ENCODE measurements at places on chromosomes 3 and 15.

DNA sequence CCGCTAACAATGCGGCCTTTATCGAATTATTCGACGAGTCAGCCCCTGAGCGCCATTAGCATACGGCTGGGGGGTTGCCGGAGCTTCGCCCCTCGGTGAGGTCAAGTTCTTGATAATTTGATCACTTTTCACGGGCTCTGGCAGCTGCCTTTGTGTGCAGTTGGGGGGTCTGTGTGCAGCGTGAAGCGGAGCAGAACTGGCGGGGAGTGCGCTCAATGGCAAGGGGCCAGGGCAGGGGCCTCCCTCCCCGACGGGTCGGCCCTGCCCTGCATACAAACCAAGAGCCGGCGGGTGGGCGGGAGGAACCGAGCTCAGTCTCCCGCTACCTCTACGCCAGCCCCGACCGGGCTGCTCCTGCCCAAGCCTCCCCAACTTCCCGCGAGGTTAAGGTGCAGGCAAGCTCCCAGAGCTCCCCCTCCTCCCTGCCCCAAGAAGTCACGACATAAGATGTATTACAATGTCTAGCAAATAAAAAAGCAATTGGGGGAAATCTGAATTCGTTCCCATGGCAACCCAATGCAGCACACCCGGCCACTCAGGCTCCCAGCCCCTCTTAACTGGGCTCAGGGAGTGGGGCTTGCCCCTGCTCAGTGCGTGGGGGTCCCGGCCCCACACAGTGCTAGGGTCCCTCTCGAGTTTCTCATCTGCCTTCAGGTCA lies 34.1 kb upstream of the POLG start:
- DNase-seq, result no peak

DNA sequence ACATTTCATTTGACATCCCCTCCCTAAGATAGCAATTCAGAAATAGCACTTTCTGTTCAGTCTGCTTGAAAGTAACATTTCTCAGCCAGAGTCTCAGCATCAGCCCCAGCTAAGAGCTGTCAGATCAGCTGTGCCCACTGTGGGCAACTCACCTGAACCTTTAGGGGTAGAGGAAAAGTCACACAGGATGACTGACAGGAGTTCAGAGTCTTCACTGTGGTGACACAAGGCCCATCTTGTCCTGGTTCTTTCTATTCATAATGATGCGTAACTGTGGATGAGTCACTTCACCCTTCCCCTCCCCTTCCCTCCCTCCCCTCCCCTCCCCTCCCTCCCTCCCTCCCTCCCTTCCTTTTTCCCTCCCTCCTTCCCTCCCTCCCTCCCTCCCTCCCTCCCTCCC lies 96.1 kb upstream of the RASGRP1 start:
- DNase-seq, result no peak

DNA sequence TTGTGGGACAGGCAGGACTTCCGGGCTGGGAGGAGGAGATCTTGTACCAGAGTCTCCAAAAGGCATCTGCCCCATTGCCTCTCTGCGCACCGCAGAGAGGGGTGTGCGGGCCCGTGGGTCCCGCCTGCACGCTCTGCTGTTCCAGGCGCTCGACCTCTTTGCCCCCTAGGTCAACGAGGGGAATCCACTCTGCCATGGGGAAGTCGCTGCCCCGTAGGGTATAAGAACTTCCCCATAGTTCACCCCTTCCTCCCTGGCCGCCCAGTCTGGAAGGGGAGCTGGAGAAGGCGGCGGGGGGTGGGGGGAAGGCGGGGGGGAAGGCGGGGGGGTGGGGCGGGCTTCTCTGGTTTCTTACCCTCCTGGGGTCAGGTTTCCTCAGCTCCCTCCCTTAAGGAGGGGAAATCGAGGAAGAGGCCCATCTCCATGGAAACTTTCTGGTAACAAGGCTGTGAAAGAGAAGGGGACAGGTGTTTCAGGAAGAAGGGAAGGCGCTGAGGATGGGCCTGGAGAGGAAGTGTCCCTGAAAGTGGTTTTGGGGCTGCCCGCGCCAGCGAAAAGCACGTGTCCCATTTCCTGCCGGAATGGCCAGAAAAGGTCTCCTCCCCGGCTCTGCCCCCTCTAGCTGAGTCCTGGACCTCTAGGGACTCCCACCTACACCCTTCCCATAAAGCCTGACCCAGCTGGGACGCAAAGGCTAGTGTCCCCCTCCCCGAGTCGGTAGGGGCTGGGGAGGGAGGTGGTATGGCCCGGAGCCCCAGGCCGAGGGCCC lies 27.5 kb downstream of the NR1I2 start:
- no peak for DNase-seq

DNA sequence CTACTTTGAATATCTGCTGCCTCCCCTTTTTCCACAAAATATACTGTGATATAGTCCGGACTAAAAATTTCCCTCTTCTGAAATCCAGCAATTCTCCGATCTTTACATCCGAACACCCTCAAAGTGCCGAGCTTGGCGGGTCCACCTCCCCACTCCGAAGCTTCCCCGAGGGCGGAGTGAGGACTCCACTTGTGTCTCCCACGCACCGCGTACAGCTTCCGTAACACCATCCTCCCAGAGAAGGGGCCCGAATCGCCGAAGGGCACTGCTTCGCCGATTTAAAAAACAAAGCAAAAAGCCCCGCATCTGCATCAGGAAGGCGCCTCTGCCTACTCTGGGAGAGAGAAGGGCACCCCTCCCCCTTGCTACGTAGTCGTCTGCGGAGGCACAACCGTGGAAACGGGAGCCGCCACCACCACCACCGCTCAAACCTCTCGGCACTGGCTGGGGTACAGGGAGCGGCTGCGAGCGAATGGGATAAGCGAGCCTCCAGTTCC lies 551 bp downstream of the NCBP2 start:
- no peak for DNase-seq

DNA sequence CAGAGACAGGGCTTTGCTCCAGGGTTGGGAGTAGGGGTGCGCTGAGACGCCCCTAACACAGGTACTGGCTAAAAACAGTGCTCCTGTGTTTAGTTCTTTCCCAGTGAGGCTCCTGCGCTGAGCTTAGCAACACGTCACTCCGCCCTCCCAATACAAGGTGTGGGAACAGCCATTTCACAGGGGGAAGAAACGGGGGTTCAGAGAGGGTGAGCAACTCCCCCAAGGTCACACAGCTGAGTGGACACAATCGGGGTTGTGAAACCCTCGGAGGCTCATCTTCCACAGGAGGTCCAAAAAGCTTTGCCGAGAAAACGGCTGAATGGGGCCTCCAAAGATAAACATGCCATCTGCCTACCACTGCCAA lies 628 bp downstream of the PRRT3 start:
- DNase-seq, result no peak

GRCh38 chr3:43102773-43103480 lies 3.0 kb downstream of the POMGNT2 start:
- no peak for DNase-seq

- no peak for DNase-seq
Observed at GRCh38 chr3:84109911-84110310, 848.9 kb upstream of the CADM2 start.

DNA sequence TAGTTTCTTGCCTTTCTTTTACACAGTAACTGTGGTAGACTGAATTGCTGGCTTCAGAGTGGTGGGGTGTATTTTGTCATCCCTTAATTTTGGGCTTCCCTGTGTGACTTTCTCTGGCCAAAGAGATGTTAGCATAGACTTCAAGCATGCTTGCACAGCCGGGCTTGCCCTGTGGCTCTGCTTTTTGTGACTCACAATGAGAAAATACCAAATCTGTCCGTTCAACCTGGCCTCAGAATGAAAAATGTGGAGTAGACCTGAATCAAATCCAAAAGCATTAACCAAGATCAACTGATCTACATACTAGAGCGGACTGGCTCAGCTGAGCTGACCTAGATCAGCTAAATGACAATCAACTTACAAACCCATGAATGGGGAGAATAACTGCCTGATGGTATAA lies 51.4 kb downstream of the PLAAT1 start:
- DNase-seq, result no peak

GRCh38 chr3:65174713-65175112 lies 486.9 kb upstream of the ADAMTS9 start:
- no peak for DNase-seq

DNA sequence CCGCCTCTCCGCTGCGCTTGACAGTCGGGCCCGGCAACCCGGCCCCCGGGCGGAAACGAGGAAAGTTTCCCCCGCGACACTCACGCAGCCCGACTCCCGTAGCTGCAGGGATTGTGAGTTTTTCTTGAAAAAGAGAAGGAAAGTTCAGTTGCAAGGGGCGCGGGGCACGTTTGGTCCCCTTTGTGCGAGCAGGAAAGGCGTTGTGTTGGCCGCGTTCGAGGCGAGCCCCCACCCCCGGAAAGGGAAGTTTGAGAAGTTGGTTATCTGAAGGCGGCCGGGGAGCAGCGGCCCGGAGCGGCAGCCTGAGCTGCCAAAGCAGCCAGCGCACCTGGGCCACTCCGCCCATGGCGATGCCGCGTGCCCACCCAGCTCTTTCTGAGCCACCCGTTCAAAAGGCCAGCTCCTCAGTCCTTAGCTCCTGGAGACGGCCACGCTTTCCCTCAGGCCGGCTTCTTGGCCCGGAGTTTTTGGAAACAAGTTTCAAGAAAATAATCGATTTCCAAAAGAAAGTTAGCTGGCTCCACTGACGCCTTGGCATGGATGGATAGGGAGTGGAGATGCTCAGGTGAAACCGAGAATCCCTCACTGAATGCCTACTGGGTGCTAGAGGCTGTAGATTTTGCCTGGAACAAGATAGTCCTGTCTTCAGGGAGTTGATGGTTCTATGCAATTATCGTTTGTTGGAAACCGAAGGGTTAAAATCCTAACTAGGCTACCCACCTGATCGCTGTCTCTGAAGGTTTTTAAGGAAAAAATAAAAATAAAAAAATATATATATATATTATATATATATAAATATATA lies 832 bp downstream of the TGFBR2 start:
- peak; percentile 59 for DNase-seq

GRCh38 chr3:183448369-183449128 lies 20.1 kb upstream of the MCF2L2 start:
- no peak for DNase-seq

GRCh38 chr3:55691141-55691540 lies 204.0 kb upstream of the WNT5A start:
- DNase-seq, result no peak

DNA sequence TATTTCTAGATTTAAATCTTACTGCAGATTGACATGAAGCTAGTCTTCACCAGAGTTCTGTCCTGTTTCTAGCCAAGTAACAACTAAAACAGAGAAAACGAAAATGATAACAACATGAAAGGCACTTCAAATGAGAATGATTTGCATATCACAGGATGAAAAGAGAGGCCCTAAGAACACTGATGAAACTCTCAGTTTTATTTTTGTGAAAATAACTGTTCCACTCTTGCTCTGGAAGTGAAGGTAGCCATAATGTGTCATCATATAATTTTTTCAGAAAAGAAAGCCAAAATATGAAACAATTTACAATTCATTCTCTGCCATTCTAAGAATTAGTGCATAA lies 274.4 kb downstream of the ADAMTSL3 start:
- no peak for DNase-seq

DNA sequence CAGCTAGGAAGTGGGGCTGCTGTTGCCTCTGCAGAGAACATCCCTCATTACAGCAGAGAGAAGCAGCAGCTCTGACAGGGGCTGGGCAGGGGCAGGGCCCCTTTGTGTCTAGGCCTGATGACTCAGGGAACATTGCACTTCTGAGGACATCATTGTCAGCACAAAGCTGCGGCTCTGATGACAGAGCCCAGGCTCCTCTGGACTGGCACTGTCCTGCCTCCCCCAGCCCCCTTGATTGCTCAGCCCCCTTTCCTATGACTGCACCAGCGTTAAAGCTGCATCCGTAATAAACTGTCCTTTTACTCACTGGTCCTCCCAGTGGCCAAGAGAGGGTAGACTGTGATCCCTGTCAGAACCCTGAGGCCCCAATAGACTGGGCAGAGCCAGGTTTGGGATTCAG lies 18.3 kb downstream of the TRH start:
- DNase-seq, result peak; percentile 58

DNA sequence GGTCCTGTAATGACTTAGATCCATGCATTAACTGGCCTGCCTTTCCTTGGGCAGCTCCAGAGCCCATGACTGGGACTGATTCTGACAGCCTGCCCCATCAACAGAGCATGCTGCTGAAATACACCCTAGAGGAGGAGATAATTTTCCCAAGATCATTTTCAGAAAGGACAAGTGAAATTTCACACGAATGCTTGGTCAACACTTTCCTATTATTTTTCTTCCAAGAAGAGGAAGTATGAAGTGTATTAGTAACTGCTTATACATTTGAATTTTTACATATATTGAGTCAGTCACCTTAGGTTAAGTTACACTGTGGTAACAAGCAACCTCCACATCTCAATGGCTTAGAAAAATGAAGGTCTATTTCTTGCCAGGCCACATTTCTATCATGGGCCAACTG lies 9.7 kb upstream of the NMNAT3 start:
- no peak for DNase-seq

- DNase-seq, result no peak
Observed at GRCh38 chr3:11300970-11301369, 28.8 kb downstream of the ATG7 start.

- no peak for DNase-seq
Observed at GRCh38 chr15:35833581-35833980, 287.6 kb upstream of the DPH6 start.
